ENCODE measurements at places on chromosomes 16 and 17. TPM values are rescaled to one million over a fixed set of nuclear protein-coding genes. Genes with fewer than 3 reads are reported as not detected.

The GALK1 gene
- 57.2 TPM for total RNA-seq

DNA sequence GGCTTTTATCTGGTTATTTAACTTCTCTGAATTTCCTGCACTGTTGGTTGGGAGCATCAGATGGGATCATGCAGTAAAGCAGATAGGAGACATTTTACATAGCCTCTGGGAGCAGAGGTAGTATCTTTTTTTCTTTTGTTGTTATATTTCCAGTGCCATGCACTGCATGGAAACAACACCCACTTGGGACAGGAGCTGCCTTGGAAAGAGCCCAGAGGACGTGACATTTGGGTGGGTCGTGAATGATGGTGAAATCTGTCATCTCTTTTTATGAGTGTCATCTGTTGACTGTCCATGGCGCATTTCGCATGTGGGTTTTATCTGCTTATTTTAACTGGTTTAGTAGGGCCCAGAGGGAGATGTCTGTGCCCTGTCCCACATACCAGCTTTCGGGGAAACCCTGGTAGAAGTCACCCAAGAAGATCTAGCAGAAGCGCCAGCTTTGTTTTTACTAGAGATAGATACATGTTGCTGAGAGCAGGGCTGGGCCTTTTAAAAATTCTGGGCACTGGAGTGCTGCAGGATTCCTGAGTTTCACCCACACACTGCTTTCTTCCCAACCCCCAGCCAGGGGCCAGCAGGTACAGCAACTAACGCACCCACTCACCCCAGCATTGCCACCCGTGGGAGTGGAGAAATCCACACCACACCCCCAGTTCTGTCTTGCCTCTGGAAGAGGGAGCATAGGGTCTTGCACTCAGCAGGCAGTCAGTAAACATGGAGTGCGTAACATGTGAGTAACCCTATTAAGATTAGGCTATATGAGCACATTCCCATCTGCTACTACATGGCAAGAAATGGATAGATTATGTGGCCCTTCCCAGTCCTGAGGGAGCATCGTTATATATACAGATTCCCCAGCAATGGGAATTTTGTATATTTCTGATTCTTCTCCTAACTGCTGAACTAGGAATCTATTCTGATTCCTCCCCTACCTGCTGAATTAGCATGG is 8.4 kb upstream of the TERF2 start:
- DNase-seq = no peak

The TBC1D3 gene
- not detected for total RNA-seq

- no peak for DNase-seq
Observed at GRCh38 chr16:21071741-21072140, 78.9 kb downstream of the DNAH3 start.

The CES4A gene
- not detected for total RNA-seq

- no peak for DNase-seq
Observed at GRCh38 chr17:44722254-44722653, 13.8 kb downstream of the DBF4B start.

- no peak for DNase-seq
Observed at GRCh38 chr17:57612202-57613071, 132.7 kb downstream of the CCDC182 start.

DNA sequence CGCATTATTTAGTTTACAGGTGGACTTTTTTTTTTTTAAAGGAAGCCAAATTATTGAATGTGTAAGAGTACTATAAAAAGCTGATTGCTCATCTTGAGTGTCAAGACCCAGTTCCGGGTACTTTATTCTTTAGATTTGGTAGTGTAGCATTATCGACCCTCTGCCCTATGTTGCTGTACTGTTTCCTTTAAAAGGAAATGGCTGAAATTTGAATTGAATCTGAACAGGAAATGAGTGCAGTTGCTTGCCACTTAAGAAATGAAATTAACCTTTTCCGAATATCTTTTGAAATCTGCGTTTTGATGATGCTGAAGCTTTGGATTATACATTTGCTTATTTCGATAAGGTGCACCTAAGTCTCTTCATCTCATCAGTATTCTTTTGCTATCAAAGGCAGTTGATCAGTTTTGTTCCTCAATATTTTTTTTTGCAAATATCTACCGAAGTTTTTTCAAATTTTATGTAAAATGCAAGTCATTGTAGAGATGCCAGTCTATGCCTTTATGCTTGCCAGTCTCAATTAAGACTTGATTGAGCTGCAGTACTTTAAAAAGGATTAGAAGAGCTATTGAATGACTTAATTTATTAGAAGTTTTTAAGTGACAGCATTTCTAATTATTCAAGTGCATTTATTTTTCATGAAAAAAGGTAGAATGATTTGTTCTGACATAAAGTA is 1.8 kb downstream of the GGNBP2 start:
- DNase-seq = no peak

The CACNA1H gene
- total RNA-seq = 17.6 TPM

DNA sequence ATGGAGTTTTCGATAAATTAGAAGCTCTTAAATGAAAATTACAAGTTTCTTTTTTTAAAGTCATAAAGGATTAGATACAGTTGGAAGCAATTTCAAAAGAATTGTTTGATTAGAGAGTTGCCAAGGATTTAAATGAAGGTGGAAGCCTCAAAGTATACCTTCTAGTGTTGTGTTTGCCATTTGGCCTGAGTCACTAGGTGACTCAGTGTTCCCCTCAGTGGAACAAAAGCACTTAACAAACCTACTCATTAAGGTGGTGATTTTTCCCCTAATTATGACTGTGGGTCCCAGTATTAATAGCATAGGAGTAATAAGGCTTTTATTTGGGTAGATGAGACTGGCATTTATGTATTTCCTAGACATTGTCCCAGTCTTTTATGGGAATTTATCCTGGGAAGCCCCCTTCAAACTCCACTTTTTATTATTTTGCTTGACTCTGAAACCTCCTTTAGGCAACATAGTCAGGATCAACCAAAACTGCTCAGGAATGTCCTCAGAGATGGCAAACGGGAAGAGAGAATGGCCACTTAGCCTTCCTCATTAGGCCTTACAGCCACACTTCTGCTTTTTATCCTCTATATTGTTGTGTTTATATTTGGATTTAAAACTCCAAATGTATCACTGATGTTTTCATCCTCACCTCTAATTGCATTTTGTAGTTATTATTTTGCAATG is 161.0 kb downstream of the FTO start:
- no peak for DNase-seq

DNA sequence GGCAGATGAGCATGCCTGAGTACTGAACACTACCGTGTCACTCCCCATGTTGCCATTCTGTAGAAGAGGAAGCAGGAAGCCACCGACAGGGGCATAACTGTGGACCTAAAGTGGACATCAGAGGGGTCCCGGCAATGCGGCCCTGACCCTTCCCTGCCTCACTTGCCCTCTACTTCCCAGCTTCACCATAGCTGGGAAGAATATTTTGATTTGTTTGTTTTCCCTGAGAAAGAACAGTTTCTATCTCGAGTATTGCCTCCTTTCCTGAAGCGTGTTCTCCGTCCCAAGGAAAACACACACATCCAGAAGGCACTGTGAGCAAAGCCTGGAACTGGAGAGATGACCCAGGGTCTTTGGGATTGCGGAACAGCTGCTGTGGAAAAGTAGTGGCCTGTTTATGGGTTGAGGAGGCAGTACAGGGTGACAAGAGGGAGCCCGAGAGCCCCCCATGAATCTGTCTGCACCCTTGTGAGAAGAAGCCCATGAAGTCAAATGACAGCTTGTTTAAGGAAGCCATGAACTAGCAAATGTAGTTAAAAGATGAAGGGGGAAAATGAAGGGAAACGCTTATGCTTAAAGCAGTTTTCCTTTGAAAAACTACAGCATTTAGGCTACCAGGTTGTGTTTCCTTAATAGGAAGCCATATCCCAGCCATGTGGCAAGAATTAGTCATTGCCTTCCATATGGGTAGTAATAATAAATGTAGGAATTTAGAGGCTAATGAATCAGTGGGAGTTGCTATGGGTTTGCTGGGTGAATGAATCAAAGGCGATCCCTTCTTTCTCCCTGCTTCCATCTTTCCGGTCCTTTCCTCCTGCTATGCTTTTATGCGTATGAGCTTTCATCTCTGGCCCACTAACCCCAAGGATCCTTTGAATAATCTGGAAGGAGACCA is 90.0 kb upstream of the TBX2 start:
- no peak for DNase-seq

The SLC16A11 gene
- not detected for total RNA-seq

DNA sequence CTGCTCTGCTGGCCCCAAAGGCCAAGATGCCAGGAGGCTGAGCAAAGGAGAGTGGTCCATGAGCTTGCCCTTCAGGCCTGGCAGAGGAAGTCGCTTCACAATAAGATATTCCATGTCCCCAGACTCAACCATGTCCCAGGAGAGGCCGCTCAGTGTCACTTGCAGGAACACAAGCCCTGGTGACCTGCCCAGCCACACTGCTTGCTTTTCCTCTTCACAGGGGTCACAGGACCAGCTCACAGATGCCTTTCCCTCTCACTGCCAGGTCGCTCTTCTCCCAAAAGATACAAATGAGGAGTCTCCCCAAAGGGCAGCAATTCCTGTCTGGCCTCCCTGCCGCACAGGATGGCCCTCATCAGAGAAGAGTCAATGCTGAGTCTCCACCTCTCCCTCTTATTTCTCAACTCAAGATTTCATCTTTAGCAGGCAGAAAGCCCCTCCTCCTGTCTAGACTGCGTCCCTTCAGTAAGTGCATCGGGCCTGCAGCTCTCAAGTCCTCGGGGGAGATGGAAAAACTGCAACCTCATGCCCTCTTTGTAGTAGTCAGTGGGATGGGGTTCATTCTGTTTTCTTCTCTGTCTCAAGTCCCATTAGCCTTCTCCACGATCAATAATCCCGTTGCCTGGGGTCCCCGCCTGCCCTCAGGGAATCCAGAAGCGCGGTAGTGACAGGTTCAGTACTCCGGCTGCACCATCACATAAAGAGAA is 5.0 kb downstream of the JUP start:
- no peak for DNase-seq

DNA sequence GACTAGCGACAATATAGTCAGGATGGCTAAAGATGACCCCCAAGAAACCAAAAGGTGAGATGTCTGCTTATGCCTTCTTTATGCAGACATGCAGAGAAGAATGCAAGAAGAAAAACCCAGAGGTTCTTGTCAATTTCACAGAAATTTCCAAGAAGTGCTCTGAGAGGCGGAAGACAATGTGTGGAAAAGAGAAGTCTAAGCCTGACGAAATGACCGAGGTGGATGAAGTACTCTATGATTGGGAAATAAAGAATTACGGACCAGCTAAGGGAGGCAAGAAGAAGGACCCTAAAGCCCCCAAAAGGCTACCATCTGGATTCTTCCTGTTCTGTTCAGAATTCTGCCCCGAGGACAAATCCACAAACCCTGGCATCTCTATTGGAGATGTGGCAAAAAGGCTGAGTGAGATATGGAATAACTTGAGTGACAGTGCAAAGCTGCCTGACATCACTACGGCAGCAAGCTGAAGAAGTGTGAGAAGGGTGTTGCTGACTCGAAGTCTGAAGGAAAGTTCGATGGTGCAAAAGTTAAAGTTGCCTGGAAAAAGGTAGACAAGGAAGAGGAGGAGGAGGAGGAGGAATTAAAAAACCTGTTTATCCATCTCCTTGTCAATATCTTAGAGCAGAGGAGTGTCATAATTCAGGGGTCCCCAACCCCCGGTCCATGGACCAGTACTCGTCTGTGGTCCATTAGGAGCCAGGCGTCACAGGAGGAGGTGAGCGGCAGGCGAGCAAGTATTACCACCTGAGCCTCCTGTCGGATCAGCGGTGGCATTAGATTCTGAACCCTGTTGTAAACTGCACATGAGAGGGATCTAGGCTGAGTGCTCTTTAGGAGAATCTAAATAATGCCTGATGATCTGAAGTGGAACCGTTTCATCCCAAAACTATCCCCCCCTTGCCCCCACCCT is 25.1 kb upstream of the ADGRG1 start:
- no peak for DNase-seq

DNA sequence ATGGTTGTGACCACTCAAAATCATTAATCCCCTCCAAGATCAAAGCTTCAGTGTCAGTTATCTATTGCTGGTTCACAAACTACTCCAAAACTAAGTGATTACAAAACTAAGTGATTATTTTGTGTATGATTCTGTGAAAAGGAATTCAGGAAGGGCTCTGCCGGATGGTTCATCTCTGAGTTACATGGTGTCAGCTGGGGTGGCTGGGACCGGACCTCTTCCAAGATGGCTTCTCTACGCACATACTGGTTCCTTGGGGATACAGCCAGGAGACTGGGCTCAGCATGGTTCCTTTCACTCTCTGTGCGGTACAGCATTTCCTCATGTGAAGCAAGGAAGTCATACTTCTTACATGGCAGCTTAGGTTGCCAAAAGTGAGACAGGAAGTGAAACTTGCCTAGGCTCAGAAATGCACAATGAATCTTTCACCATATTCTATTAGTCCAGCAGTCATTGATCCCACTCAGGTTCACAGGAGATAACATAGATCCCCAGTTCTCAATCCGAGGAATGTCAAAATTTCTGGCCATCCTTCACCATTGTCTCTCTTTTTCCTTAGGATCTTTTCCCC is 97.9 kb upstream of the IRX6 start:
- DNase-seq = no peak

DNA sequence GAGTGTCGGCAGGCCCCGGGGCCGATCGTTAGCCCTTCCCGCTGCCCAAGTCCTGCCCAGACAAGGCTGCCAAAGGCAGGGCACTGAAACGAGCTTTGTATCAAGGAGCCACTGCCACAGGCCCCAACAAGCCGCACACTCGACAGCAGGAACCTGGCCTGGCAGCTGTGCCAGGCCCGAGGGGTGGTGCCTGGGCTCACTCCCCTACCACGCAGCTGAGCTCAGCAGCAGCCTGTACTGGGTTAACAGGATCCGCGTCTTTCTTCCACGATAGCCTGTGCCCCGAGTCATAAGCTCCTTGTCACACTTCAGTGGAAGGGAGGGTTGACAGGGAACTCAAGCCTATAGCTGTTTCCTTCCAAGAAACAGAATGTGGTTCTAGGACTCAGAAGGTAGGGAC is 87.9 kb downstream of the ABR start:
- DNase-seq = no peak

The IL17C gene
- not detected for total RNA-seq

- DNase-seq = no peak
Observed at GRCh38 chr16:68764862-68765261, 27.8 kb downstream of the CDH1 start.

The MYH2 gene
- not detected for total RNA-seq

DNA sequence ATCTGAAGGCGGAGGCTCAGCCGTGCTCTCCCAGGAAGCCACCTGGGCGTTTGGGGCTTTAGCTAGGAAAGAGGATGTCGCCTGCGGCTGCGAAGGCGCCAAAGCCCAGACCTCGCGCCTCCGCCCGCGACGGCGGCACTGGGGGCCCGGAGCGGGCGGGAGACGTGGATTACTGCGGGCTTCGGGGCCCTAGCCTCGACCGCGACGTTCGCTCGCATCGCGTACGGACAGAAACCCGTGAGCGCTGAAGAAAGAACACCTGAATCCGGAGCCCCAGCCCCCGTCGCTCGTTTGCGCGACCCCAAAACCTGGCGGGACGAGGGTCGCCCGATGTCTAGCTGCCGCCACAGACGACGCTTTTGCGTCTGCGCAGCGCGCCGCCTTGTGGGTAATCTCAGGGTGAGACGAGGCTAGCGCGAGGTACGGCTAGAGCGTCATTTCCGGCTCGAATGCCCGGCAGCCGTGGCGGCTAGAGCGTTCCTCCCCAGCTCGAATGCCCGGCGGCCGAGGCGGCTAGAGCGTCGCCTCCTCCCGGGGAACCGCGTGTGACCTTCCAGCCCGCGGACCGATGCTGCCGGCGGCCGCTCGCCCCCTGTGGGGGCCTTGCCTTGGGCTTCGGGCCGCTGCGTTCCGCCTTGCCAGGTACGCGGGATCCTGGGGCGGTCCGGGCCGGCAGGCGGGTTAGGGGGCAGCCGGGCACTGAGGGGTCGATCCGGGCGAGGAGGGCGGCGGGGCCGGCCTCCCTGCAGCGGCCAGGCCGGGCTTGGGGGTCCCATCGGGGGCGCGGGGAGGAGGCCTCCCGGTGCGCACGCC is at the start of gene MRPL12:
Gene MRPL12, plus strand, starts transcription at position 434 of the 813 bp plus-strand sequence. Its CDS starts 135 bp downstream, at position 569.
- peak; percentile 98 for DNase-seq

The COPZ2 gene
- 10.2 TPM for total RNA-seq
